ENCODE measurements at places on chromosomes 1 and 21.

DNA sequence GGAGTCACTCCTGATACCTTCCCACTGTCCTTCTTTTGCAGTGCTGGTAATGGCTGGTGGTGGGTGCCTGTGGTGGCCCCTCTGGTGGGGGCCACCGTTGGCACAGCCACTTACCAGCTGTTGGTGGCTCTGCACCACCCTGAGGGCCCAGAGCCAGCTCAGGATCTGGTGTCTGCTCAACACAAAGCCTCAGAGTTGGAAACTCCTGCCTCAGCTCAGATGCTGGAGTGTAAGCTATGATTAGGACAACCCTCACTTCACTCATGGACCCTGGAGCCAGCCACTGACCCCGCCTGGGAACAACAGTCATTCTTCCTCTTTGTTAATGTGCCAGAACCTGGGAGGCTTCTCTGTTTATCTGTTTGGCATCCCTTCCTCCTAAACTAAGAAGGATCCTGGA, 1.1 kb upstream of the ATP8B2 start:
- DNase-seq, result no peak

DNA sequence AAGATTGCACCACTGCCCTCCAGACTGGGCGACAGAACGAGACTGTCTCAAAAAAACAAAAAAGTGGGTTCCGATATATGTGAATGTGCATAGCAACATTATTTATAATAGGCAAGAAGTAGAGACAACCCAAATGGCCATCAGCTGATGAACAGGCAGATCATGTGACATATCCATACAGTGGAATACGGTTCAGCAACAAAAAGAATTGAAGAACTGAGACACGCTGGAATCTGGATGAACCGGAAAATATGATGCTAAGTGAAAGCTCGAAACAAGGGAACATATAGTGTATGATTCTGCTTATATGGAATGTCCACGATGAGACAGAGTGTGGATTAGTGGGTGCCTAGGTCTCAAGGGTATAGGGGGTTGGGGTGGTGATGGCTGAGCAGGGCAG, 28.5 kb upstream of the MORC3 start:
- no peak for DNase-seq

GRCh38 chr1:36133484-36133883, 8.5 kb upstream of the COL8A2 start:
- DNase-seq, result peak; percentile 91

- DNase-seq, result no peak
These were observed 105.7 kb upstream of the TLR5 start for GRCh38 chr1:223248770-223249140.

GRCh38 chr1:67468066-67468718, 38.0 kb upstream of the SERBP1 start:
- DNase-seq, result peak; percentile 8
